ENCODE measurements at places on chromosomes 3 and 15.

GRCh38 chr3:37862219-37862902 is 681 bp downstream of the CTDSPL start:
- DNase-seq: peak; percentile 38

- no peak for DNase-seq
These were observed 54.8 kb downstream of the FBN1 start for GRCh38 chr15:48590723-48591122.

DNA sequence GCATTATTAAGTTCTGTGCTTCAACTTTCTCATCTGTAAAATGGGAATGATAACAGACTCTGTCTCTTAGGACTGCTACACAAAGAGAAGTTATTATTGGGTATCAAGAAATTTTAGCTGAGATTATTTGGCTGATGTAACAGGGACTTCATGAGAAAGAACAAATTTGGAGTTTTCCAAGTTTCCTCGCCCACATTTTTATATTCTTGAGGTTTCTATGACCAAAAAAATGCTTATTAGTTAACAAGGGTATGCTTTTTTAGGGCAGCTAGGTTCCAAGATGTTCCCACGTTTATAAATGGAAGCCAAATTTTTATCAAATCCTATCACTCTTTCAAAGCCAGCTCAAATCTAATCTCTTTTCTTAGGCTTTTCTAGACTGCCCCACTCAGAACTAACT is 50.6 kb upstream of the C3orf80 start:
- no peak for DNase-seq

DNA sequence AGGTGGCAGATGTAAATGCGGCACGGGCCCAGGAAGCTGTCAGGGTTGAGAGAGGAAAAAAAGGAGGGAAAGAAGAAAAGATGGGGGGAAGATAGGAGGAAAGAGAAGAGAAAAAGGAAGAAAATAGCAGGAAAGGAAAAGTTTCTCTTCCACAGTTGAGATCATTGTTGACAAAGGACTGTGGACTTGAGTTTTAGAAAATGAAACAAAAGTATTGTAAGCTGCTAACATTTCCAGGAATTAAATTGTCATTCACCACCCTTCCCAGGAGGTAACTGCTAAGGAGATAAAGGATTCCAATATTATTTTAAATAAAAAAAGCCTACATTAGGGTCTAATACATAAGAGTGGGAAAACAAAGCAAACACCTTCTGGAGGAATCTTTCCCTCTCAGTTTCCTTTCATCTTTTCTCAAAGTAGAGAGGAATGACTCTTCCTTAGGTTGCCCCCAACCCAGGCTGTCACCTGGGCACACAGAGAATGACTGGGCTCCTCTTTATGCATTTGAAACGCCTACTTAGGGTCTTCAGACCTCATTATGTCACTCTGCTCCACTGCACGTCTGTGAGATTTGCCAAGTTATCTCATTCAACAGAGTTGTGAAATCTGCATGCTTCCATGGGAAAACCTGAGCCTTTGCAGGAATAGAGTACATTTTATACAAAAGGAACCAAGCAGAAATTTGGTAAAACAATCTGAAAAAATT is 194.0 kb downstream of the TNIK start:
- DNase-seq: no peak

DNA sequence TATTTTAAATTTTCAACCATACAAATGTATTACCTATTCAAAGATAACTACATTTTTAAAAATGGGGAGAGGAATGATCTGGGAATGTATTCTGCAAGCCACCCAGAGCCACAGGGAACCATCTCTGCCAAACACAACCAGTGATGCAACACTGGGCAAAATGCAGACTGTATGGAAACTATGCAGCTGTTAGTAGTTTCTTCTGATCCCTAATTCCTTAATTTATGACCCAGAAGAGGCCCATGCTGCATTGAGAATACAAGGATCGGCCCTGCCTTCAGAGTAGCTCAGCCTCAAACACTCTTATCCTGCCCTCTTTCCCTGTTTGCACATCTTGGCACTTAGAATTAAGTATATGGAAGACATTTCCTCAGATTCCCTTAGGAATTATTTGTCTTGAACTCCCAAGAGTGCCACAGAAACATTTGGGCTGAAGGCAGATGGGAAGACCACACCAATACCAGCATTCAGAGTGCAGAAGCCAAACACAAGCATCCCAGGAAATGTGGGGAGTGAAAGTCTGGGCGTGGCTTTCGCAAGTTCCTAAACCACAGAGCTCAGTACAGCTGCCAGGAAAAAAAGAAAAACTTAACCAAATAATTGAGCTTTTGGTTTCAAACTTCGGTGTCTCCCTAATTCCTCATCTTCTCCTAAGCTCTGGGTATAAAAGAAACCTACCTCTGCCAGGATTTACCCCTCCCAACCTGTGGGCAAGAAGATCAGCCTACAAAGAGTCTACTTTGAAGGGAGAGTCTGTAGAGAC is 5.3 kb downstream of the SNUPN start:
- DNase-seq: no peak

DNA sequence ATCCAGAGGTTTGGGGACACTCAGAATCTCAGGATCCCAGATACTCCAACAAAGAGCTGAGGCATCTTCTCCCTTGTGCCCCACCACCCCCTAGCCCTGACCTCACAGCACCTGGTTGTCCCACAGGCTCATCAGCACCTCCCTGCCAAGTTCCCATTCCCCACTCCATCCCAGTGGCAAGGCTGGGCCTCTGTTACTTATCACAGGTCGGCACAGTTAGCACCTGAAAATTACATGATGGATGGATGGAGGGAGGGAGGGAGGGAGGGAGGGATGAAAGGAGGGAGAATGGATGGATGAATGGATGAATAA is 12.8 kb downstream of the MYL3 start:
- DNase-seq: no peak

DNA sequence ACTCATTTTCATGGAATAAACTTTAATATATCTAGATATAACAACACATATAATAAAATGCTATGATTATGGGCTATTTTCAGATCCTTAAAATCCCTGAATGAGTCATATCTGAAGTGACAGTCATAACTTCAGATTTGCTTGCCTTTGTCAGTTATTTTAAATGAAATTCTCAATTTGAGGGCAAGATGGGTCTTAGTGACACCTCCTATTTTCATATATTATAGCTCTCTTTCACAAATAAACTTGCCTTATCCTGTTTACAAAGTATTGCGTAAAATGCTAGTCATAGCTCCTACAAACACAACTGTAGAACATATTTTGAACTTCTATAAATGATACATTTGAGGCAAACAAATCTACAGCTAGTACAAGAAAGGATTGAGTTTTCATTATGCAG is 6.2 kb upstream of the THRB start:
- DNase-seq: no peak

DNA sequence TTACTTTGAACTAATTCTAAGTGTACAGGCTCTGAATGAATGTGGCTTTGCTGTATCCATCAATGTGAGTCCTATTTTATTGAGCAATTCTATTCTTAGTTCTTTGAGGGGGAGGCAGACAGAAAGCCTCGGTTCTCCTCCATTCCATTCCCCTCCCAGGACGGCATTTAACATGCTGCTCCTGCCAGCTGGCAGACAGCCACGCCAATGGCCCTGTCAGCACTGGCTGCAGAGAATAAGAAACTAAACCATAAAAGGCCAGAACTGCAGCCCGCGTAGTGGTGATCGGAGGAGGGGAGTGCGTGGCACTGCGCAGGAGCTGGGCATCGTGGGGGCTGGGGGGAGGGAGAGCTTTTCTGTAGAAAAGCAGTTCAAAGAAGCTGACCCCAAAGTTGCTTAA is 76.0 kb upstream of the HACD2 start:
- no peak for DNase-seq

DNA sequence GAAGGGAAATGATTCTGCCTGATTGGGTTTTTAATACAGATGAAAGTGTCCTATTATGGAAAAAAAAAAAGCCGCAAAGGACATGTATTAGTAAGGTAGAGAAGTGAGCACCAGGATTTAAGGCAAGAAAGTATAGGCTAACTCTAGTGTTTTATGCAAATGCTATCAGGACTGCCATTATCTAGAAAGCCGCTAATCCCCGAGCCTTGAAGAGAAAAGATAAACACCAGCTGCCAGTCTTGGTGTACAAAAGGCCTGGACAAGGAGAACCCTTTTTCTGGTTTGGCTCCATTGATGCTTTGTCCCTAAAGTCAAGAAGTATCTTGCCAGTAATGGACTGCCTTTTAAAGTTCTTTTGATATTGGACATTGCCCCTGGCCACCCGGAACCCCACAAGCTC is 8.6 kb upstream of the TRIM59 start:
- DNase-seq: no peak

DNA sequence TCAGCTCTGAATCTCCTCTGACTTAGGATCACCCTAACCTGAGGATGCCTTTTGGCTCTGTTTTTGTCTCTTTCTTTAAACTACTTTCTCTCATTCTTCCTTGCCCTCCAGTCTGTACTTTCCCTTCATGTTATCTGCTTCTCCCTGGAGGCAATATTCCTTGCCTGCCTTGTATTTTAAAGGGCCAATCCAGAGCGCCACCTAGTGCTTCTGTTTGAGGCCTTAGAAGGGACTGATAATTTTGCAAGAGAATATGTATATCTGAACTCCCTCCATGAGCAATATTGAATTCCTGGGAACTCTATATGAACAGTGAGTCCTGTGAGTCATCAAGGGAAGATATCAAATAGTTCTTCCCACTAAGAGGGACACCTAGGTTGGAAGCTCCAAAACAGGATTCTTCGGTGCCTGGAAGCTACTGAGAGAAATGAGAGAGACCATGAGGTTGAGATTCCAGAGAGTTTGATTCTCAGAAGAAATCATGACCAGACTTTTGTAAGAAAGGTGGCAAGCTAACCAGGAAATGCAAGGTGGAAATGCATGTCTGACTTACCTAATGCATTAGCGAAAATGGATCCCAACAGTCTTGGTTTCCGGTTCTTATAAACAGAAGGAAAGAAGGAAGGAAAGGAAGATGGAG is 203.8 kb upstream of the CD96 start:
- peak; percentile 12 for DNase-seq

DNA sequence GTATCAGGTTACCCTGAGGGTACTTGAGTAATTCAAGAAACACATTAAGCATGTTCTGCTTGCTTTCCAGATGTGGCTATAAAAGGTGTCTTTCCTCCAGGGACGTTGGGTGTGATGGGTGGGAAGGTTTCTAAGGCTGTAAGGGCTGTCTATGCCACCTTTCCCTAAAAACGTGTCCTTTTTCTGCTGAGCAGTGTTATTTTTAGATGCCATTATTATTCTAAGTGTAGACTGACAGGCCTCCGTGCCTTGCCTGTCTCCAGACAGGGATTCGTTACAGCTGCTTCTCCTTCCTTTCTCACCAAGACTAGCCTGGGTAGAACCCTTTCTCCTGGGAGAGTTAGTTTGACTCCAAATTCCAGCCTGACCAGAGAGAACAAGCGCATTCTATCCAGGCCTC is 26.8 kb upstream of the RHO start:
- no peak for DNase-seq
